Adrenal gland (tissue), 19 donors: ENCODE measurements at places on chromosomes 4 and X.

GRCh38 chr4:97359826-97360225 is 783.5 kb downstream of the STPG2 start:
- no peak for DNase-seq

- DNase-seq: no peak
Observed at GRCh38 chr4:74838746-74839370, 44.5 kb upstream of the BTC start.

- no peak for DNase-seq
Observed at GRCh38 chrX:10121787-10122186, 35.0 kb upstream of the CLCN4 start.

GRCh38 chr4:44487341-44487740 is 38.7 kb upstream of the KCTD8 start:
- DNase-seq: no peak

DNA sequence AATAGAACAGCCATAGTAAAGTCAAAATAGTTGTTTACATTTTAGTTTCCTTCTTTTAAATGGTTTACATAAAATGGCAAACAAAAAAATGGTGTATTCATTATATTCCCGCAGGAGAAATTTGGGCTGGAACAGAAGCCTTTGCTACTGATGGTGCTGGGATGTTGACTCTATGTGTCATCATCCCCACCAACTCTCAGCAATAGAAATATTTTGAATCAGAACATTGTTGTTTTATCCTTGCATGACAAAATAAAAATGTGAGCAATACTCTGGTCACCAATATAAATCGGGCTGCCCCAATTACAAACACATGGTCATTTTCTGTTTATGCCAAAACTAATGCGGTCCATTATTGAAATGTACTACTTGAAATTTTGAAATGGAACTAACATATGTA is 1131.6 kb upstream of the PCDH7 start:
- DNase-seq: no peak

- DNase-seq: no peak
Observed at GRCh38 chr4:155679343-155679742, 12.7 kb downstream of the GUCY1A1 start.

DNA sequence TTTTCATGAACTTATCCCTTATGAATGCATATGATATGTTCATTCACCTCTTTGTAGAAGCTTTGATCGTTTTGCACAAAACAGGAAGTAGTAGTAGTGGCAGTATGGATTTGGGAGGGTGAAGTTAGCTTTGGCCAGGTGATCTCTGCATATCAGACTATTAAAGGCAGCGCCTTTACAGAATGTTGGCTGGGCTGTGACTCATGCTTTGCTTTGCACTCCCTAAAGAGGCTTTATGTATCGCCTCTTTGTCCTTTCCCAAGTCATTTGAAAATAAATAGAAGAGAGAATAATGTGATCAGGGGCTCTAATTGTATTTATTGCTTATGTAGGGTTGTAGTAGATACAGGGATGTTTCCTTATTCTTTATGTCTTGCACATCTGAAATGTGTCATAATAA is 50.4 kb downstream of the SHROOM3 start:
- no peak for DNase-seq

GRCh38 chr4:130479020-130479419 is 1383.1 kb downstream of the C4orf33 start:
- DNase-seq: no peak

- no peak for DNase-seq
Observed at GRCh38 chrX:72046447-72046846, 85.3 kb downstream of the RTL5 start.

GRCh38 chr4:86924811-86925210 is 10.0 kb upstream of the AFF1 start:
- no peak for DNase-seq

DNA sequence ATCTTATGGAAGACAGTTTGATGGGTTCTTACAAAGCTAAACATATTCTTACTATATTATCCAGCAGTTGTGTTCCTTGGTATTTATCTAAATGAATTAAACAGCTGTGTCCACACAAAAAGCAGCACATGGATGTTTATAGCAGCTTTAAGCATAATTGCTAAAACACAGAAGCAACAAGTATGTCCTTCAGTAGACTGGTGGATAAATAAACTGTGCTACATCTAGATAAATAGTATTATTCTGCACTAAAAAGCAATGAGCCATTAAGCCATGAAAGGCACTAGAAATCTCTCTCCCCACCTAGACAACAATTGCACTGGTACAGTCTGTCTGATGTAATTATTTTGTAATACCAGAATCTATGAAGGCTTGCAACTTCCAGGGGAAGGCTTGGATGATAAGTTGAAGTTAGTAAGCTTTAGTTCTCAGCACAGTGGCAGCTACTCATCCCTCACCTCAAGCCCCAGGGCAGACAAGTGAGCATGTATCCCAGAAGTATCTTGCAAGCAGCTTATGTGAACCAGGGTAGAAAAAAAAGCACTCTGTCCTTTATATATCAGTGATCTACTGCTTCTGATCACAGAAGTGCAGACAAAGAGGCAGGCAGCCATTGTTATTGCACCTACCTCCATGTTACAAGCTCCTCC is 36.9 kb downstream of the WDR17 start:
- DNase-seq: no peak
